ENCODE measurements at places on chromosomes 12 and 14.

- no peak for DNase-seq
These were observed 35.4 kb upstream of the NKX2-8 start for GRCh38 chr14:36617824-36618223.

DNA sequence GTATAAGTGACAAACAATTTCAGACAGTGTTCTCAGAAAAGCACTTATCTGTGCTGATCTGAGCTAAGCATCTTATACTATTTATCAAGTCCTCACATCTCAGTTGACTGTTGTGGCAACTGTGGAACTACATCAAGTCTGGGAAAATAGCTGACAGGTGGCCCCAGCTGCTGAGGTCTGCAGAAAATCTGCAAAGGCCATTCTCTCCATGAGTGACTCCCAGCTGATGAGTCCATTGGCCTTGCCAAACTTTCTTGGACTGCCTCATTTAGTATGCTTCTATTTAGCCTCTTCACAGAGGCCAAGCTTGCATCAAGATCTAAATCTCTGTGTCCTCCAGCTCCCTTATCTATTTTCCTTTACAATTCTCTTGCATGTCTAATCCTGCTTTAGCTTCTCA, 174.5 kb upstream of the RBM19 start:
- no peak for DNase-seq

- peak; percentile 7 for DNase-seq
These were observed 64.2 kb downstream of the ELK3 start for GRCh38 chr12:96258104-96258961.

- no peak for DNase-seq
These were observed 18.6 kb downstream of the PPTC7 start for GRCh38 chr12:110564471-110564991.

DNA sequence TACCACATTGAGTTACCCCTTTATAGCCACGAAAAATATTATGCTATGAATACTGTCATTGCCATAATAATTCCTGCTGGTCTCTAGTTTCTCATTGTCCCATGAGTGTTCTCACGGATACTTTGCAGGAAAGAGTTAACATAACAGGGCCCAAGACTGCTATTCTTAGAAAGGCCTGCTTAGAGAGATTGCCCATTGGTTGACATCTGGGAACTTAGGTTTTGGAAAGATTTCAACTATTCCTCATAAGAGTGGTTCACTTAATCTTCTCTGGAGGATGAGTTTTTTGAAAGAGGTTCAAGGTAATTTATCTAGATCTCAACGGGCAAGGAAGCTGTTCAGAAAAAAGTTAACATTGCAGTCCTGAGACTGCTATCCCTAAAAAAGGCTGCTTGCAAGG, 18.4 kb upstream of the PRPF39 start:
- no peak for DNase-seq

GRCh38 chr12:25321772-25322171, 71.0 kb upstream of the KRAS start:
- DNase-seq = no peak

DNA sequence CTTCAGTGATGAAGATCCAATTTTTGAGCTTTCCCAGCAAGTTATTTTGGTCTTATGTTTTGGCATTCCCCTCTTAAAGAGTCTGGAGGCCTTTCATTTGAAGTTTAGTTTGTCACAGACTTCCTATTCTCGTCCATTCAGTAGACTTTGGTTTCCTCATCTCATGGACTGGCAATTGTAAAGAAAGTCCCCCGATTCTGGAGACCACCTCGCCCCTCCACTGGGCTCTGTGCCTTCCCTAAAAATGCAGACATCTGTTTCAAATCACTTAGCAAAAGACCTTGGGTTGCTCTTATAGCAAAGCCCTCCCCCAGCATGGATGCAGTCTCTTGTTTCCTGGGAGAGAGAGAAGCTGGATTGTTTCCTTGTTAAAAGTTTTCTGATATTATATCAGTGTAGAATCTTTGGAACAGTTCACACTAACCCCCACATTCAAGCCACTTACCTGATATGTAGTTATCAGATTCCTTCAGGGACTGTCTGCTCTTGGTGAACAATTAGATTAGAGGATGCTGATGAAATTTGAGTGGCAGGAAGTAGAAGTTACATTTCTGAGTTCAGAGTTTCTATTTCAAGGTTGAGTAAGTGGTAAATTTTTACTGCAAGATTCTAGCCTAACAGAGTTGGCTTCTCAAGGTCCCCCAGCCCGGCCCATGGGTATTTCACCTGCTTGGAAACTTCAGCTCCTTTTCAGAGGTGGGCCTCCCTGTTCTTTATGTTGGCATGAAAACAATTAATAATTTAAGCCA, 56.3 kb downstream of the PLXNC1 start:
- no peak for DNase-seq

- DNase-seq = no peak
These were observed 22.1 kb upstream of the E2F7 start for GRCh38 chr12:77087427-77087826.

DNA sequence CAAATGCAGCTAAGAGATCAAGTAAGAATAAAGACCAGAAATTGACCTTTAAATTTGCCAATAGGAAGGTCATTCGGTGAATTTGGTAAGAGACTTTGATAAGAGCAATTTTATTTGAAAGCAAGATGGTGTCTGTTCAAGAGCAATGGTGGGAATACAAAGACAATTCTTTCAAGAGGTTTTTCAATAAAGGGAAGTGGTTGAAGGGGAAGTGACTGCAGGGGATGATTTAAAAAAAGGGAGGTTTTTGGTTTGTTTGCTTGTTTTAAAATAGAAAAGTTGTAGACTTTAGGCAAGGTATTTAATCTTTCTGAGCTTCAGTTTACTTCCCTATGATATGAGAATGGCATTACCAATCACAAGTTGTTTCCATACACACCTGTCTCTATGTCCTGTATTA, 4.3 kb upstream of the APPL2 start:
- DNase-seq = no peak

DNA sequence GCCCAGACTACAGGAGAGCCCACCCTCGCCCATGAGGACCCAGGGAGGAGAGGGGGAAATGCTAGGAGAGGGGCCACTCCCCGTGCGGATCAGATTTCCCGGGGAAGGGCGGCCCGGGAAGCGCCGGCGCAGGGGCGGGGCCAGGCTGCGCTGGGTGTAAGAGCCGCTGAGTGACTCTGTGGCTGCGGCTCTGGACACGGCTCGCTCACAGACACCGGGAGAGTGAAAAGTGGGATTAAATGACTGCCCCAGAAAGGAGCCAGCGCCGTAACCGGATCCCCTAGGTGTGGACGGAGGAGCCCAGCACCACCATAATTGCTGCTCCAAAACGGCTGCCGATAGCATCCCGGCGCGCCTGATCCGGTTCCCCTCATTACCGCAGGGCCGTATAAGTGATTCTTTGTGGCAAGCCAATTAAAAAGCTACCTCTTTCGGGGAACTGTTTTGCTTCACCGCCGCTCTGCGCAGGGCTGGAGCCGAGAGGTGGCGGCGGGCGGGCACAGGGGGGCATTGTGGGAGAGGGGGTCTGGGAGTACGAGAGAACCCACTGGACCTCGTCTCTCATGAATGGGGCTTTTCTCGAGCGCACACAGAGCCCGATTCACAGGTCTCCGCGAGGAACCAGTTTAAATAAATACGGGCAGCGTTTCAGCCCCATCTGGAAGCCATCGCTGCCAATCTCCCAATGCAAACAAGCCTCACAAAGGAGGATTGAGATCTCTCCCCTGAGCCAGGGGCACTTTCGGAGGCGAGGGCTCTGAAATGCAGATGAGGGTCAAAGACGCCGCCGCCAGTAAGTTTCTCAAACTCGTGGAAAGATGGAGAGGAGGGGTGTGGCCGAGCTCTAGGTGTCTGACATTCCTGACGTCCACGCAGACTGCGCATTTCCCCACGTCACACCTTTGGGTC, 2.5 kb downstream of the COL2A1 start:
- DNase-seq = peak; percentile 54

DNA sequence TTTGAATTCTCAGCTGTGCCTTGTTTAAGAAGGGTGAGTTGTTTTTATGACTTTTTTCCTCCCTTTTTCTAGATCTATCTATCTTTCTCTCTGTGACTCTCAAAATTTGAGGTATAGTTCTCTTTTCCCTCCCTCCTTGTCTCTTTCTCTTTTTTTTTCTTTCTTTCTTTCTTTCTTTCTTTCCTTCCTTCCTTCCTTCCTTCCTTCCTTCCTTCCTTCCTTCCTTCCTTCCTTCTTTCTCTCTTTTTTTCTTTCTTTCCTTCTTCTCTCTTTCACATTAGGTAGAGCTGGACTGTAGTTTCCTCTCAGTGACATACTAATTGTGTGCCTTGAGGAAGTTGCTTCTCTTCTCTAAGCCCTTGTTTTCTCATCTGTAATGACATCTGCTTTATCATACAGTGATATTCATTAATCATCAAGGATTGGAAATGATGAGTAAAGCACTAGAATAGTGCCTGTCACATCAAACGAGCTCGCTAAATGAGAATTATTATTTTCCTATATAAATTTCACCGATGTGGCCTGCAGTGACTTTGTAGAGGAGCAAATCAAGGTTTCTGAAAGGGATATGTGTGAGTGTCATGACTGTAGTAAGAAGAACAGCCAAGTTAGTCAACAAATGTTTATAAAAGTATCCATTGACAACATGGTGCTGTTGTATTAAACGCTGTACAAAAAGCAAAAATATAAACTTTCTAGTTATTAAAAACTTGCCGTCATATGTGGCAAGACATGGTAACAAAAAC, 78.9 kb upstream of the SLC38A2 start:
- DNase-seq = no peak

- no peak for DNase-seq
These were observed 180.3 kb downstream of the HELB start for GRCh38 chr12:66482351-66483203.

Measured in COLO829 (cell line).